ENCODE measurements at places on chromosomes 12 and 14.

GRCh38 chr12:40819436-40820108 lies 127.3 kb downstream of the CNTN1 start:
- no peak for DNase-seq

- DNase-seq = no peak
Measured at GRCh38 chr12:120584343-120585149, 3.3 kb upstream of the POP5 start.

GRCh38 chr12:90978117-90978770 lies 23.3 kb upstream of the CCER1 start:
- no peak for DNase-seq

DNA sequence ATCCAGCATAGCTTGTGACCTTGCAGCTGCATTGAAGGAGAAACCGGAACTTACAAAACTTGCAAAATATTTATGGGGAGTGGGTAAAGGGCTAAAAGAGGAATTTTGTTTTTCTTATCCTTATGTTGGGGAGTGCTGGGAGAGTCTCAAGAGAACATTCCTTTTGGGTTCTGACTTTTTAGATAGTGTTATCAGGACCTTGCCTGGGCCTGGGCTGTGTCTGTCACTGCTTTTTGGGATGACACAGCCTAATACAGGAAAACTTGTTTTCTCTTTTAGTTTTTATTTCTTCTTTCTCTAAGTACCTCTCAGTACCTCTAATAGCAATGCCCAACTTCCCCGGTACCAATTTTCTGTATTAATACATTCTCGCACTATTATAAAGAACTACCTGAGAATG lies 850.6 kb downstream of the RPS29 start:
- no peak for DNase-seq

- DNase-seq = no peak
Measured at GRCh38 chr12:88431246-88431645, 149.0 kb downstream of the KITLG start.

DNA sequence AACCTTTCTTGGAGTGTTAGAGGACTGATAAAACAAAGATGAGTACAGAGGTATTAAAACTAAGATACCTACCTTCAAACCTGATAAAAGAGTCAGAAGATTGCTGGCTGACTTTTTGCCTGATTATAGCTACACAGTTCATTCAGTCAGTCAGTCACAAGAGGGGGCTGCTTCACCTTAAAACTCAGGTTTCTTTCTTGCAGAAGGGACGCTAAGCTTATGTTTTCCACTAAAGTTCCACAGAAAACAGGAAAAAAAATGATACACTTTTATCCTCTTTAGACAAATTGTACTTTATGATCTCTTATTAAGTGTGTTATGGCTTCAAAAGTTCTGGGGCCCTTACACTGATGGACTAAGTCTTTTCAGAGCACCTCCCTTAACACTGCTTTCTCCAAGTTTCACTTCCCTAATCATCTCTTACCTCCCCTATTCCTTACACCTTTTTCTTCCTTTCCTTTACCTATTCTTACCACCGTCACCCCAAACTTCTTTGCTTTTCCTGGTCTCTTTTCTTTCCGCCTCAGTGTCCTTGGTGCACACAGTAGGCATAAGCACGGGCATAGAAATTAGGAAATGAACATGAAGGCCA lies 448.7 kb upstream of the OR4E1 start:
- DNase-seq = no peak

GRCh38 chr14:84750763-84751554 lies 779.0 kb upstream of the FLRT2 start:
- DNase-seq = no peak

- no peak for DNase-seq
Measured at GRCh38 chr12:48302161-48302911, 48.4 kb downstream of the ZNF641 start.

- no peak for DNase-seq
Measured at GRCh38 chr14:81433378-81433777, 33.3 kb upstream of the STON2 start.

- DNase-seq = no peak
Measured at GRCh38 chr14:99775351-99775750, 17.9 kb upstream of the EML1 start.

DNA sequence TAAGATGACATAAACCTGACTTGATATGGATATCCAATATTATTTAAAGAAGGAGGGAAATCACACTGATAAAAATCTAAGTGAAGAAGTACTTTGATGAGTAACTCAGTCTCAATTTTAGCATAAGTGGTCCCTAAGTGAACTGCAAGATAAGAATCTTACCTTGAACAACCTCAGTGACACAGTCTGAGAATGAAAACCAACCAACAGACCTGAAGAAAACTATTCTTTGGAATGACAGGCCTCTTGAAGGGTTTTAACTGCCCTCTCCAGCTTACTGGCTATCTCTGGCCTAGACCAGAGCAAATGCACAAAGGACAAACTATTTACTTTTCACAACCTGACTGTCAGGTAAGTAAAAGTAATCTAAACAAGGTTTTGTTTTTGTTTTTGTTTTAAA lies 44.7 kb downstream of the CPM start:
- no peak for DNase-seq

GRCh38 chr12:252636-253035 lies 10.0 kb downstream of the SLC6A13 start:
- no peak for DNase-seq

DNA sequence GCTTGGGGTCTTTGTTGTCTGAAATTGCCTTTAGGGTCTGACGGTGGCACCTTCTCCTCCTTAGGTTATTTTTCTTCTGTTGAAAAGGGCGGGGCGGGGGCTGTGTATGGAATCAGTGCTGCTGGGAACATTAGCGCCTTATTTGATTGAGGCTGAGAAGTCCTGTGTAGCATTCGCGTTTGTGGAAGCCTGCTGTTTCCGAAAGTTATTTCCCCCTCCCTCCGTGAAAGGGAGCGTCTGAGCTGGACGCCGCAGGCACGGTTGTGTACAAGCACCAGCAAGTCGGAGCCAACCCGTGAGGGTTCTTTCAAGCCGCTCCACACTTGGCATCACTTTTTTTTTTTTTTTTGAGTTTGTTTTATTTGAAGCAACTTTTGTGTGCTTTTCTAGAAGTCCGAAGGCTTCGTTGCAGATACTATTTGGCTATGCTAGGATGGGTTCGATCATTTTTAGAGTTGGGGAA lies 1.1 kb downstream of the SYNE2 start:
- no peak for DNase-seq

DNA sequence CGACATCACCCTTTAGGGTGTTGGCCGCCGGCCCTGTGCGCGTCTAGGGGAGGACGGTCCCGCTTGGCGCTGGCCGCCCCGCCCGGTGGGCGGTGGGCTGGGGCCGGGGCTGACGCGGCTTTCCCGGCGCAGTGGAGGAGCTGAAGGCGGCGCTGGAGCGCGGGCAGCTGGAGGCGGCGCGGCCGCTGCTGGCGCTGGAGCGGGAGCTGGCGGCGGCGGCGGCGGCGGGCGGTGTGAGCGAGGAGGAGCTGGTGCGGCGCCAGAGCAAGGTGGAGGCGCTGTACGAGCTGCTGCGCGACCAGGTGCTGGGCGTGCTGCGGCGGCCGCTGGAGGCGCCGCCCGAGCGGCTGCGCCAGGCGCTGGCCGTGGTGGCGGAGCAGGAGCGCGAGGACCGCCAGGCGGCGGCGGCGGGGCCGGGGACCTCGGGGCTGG lies 3.6 kb downstream of the TNFAIP2 start:
- no peak for DNase-seq

DNA sequence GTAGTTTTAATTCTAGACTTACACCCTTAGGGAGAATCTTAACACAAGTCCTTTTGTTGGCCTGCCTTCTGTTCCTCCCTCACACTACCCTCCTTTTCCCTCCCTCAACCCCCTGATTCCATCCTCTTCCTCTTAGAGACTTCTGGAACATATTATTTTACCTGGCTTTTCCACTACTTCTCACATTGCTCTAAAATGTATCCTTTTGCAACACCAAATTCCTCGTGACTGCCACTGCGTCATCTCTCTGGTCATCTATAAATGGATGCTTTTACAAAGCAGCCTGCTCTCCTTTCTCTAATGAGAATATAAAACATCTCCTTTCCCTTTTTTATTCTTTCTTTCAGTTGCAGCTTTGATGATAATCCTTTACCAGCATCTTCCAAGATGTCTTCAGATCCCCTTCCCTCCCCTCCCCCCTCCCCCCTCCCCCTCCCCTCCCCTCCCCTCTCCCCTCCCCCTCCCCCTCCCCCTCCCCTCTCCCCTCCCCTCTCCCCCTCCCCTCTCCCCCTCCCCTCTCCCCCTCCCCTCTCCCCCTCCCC lies 93.6 kb downstream of the DIP2B start:
- DNase-seq = no peak

DNA sequence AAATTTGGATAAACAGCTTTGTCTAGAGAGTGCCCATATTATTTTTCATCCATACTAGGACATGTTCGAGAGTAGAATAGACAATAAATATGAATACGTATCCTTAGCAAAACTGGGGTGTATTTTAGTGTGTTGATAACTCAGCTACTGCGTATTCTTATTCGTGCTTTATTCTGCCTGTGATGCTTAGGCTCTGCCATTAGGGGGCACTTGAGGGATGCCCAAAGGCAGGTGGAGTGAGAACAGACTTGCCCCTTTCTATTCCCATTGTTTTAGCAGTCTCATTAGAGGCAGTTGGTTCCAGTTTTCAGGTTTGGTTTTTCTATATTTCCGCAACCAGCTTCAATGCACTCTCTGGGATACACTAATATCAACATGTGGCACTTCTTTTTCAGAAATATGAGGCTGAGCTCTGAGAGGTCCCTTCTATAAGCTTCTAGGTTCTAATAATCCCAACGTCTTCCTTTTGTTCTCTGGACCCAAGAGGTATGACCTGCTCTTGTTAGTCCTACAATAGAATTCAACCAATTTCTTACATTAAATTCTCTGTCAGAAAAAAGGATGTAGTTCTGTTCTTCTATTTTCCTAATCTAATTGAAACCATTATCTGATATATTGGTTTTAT lies 985.7 kb upstream of the FBXO33 start:
- peak; percentile 12 for DNase-seq

- DNase-seq = no peak
Measured at GRCh38 chr12:113857371-113857770, 108.8 kb downstream of the RBM19 start.

GRCh38 chr14:104392396-104393198 lies 187.0 kb upstream of the C14orf180 start:
- DNase-seq = no peak

DNA sequence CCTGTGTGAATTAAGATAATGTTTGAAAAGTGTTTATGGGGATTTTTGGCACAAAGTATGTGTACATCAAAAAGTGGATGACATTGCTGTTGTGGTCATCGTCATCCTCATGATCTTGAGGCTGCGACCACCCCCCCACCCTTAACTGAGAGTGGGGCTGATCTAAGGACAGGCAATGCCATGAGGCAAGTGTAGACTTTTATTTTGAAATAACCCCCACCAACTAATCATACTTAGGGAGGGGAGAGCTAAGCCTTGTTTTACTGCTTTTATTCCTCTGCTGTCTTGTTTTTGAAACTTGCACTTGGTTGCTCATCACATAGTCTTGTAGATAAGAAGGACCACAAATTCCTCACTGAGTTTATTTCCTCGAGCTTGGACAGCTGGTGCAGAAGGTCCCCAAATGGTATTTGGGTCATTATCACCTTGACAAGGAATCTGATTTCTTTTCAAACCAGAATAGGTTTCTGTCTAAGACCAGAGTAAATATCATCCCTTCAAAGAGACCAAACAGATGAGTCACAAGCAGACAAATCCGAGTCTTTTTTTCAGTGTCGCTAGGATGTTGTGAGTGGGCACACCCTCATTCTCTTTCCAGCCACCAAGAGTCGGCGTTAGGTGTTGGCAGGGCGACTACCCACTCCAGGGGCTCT lies 23.9 kb upstream of the SMOC1 start:
- DNase-seq = no peak

DNA sequence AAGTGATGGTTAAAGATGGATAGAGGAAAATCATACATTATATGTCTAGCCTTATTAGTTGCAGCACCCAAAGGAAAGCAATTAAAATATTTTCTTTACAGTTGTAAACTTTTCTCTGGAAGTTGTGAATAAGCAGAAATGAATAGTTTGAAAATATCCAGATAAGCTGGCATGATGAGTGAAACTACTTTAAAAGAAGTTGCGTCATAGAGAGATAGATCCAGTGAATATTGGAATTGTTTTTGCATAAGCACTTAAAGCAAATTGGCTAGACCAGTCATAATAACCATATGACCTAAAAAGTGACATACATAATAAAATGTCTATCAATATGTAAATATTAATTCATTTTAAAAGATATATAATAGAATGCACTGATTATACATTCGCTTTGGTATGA lies 132.1 kb downstream of the SOX5 start:
- no peak for DNase-seq

DNA sequence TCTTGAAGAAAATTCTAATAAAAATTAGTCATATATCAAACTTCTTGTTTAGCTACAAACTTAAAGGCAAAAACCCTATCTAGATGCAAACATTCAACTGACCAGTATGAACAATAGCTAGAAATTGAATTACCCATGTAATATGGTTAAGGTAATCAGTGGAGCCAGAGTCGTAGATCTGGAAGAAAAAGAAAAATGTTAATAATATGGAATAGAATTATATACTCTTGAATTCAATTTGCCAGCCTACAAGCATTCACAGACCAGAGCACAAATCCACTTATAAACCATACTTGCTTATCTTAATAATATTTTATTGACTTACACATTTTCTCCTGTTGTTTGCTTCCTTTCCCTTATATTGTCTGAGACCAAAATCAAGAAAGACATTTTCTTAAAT lies 7.7 kb upstream of the HEATR5A start:
- no peak for DNase-seq

DNA sequence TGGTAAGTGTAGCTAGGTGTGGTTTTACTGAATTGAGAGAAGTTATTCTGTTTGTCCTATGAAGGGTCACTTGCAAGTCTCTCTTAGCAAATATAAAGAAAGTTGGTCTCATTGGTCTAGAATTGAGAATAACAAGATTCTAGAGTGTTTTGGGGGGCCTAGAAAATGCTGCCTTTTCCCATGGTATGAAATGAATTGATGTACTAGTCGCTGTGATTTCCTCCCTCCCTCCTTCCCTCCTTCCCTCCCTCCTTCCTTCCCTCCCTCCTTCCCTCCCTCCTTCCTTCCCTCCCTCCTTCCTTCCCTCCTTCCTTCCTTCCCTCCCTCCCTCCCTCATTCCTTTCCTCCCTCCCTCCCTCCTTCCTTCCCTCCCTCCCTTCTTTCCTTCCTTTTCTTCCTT lies 166.7 kb upstream of the RGS6 start:
- DNase-seq = no peak

- no peak for DNase-seq
Measured at GRCh38 chr14:102957222-102957621, 34.8 kb downstream of the AMN start.

Measured in GDM1 (cell line).